Lung (tissue), 17 donors: ENCODE measurements at places on chromosomes 1 and 21. TPM values are rescaled to one million over a fixed set of nuclear protein-coding genes. Genes with fewer than 3 reads are reported as not detected.

GRCh38 chr1:233268389-233269022 is 27.0 kb downstream of the PCNX2 start:
- no peaks in the 10 kb centered on the region for H3K27me3 ChIP-seq
- H3K4me1 ChIP-seq, result no peaks in the 10 kb centered on the region
- no peak overlapping the region for H3K4me3 ChIP-seq
- DNase-seq, result no peak
- no peaks in the 10 kb centered on the region for H3K36me3 ChIP-seq

GRCh38 chr1:67752306-67752705 is 67.3 kb downstream of the GADD45A start:
- H3K36me3 ChIP-seq, result no peaks in the 10 kb centered on the region
- no peak overlapping the region for H3K4me3 ChIP-seq
- no peaks in the 10 kb centered on the region for H3K27me3 ChIP-seq
- no peak overlapping the region for H3K27ac ChIP-seq
- DNase-seq, result no peak

GRCh38 chr21:34907461-34908418 is 141.4 kb downstream of the RUNX1 start:
- H3K27ac ChIP-seq, result no peak overlapping the region
- H3K36me3 ChIP-seq, result no peaks in the 10 kb centered on the region
- H3K27me3 ChIP-seq, result no peaks in the 10 kb centered on the region
- H3K4me3 ChIP-seq, result no peak overlapping the region

DNA sequence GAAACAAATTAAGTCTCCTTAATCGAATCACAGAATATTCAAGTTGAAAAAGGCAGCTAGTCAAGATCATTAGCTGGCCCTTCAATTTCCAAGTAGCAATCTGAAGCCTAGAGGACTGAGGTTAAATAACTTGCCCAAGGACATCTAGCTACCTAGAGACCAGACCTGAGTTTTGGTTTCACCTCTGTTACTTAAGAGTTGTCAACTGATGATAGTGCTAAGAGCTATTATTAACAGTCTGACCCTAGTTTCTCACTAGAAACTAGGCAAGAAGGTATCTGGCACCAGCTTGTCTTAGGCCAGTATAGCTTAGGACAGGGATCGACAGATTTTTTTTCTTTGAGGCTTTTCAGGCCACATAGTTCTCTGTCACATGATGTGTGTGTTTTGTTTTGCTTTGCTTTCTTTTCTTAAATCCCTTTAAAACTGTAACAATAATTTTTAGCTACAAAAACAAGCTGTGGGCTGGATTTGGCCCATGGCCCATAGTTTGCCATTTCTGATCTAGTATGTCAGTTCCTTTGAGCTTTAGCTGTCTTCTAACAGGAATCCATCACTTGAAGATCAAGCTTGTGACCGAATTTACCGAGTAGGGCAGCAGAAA is 23.2 kb downstream of the TRIM45 start:
- no peak for DNase-seq
- H3K36me3 ChIP-seq, result peaks cover 6% of the 10 kb centered on the region
- no peaks in the 10 kb centered on the region for H3K27me3 ChIP-seq
- no peak overlapping the region for H3K4me3 ChIP-seq
- H3K4me1 ChIP-seq, result no peaks in the 10 kb centered on the region

- no peak overlapping the region for H3K27ac ChIP-seq
- H3K36me3 ChIP-seq, result no peaks in the 10 kb centered on the region
Observed at GRCh38 chr21:25485914-25486313, 121.4 kb downstream of the MRPL39 start.

GRCh38 chr1:205492201-205492667 is 12.2 kb upstream of the CDK18 start:
- H3K4me1 ChIP-seq, result peaks cover 9% of the 10 kb centered on the region
- no peak for DNase-seq
- no peak overlapping the region for H3K4me3 ChIP-seq
- no peak overlapping the region for H3K27ac ChIP-seq
- no peaks in the 10 kb centered on the region for H3K27me3 ChIP-seq

GRCh38 chr1:28365864-28366263 is 3.7 kb upstream of the PHACTR4 start:
- no peaks in the 10 kb centered on the region for H3K27me3 ChIP-seq
- no peaks in the 10 kb centered on the region for H3K36me3 ChIP-seq
- no peak overlapping the region for H3K4me3 ChIP-seq
- peaks cover 8% of the 10 kb centered on the region for H3K4me1 ChIP-seq
- DNase-seq, result no peak

DNA sequence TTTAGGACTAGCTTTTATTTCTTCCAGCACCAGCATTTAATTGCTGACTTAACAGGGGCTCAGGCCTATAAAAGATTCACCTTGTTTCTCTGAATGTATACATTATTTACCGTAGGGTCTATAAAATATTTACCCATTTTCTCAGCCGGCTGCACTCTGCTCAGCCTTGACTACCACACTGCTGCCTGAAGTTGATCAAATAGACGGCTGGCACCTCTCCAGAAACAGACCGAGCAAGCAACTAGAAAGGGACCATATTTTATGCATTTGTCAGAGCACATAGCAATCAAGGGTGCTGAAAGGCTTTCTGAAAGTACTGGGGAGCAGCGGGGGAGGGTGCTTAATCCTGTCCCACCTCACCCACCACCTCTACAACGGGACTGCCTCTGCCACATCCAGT is 64.7 kb upstream of the FGGY start:
- no peaks in the 10 kb centered on the region for H3K36me3 ChIP-seq
- DNase-seq, result peak; percentile 64
- no peaks in the 10 kb centered on the region for H3K4me1 ChIP-seq

DNA sequence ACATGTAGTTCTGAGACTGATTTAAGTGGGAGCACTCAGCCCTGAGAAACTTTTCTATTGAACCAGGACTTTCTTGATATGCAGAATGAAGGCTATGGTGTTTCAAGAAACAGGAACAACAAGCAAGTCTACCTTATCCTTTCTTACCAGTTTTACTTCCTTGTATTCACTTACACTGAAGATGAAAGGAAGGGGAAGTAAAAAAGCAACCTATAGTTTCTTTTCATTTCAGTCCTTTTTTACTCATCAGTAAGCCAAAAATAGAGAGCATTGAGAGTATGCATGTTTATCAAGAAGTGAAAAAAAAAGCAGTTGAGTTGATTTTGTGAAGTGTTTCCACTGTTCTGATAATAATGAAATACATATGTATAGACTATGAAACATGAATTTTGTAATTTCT is 1010.3 kb downstream of the AMY1C start:
- H3K27ac ChIP-seq, result no peak overlapping the region
- H3K36me3 ChIP-seq, result no peaks in the 10 kb centered on the region
- H3K4me1 ChIP-seq, result no peaks in the 10 kb centered on the region
- no peaks in the 10 kb centered on the region for H3K27me3 ChIP-seq
- DNase-seq, result no peak

DNA sequence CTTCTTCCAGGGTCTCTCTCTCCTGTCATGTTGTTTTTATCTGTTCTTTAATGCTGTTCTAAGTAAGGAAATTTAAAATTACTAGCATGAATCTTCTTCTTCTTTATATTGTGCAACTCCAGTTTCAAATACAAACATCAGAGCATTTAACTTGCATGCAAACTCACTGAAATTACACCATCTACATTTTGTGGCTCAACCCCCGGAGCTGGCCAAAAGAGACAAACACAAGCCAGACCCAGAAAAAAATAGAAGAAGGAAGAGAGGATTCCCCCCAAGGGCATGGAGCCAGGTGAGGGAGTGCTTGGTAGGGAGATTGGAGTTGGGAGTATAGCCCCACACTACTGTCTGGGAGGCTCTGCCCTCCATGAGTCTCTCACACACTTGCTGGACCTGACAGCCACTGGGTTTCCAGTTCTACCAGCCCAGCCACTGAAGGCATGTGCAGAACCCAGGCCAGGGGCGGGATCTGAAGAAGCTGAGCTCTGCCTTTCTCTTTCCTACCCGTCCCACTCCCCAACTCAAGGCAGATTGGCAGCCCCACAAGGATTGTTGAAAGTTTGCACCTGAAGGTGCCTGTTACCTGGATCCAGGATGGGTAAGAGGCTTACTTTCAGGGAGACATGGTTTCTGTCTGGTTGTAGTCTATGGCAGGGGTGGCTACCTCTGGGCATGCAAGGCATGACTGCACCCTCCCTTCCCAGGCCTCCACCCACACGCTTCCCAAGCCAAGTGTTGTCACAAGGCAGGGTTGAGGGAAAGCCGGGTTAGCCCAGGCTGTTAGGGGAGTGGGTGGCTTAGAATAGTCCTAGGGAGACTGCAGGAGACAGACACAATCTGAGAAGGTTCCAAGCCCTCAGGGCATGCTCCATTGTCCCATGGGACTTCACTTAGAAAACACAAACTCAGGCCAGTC is 297.2 kb downstream of the TGFB2 start:
- DNase-seq, result no peak
- no peaks in the 10 kb centered on the region for H3K27me3 ChIP-seq
- H3K4me1 ChIP-seq, result no peaks in the 10 kb centered on the region
- H3K27ac ChIP-seq, result no peak overlapping the region
- no peaks in the 10 kb centered on the region for H3K36me3 ChIP-seq

DNA sequence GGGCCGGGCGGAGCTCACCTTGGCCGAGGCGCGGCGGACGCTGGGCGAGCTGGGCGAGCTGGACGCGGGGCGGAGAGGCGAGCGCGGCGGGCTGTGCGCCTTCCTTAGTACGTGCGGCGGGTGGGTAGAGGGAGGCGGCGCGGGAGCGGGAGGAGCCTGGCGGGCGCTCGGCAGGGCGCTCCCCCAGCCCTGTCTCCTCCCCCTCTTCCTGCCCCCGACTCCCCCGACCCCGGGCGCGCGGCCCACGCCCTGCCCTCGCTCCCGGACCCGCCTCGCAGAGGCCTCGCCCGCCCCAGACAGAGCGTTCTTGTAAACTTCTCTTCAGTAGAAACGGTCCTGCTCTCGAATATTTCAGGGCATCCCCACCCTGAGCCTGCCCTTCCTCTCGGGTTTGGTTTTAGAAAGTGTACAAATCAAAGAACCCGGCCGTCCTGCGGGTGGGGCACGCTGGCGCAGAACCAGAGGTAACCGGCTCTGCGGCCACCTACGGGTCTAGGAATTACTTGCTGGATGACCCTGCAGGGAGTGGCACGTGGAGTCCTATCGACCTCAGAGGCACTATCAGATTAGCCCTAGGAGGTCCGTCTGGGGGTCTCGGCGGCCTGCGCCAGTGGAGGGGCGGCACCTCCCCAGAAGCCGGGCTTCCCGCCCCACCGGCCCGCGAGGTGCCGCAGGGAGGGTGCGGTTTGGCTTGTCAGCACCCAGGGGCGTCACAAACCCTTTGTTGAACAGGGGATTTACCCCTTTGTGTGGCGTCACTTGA is at the start of gene S100A10:
S100A10 (minus strand) TSS at position 126 of the 763 bp plus-strand sequence. CDS start 7,629 bp downstream, outside the sequence.
- H3K4me1 ChIP-seq, result peaks cover 13% of the 10 kb centered on the region
- DNase-seq, result peak; percentile 92
- H3K27me3 ChIP-seq, result no peaks in the 10 kb centered on the region
- no peaks in the 10 kb centered on the region for H3K36me3 ChIP-seq
- H3K27ac ChIP-seq, result peak within 1 kb of the TSS; percentile 96
- H3K4me3 ChIP-seq, result peak within 1 kb of the TSS; percentile 57

GRCh38 chr1:168980656-168981055 is 125.8 kb upstream of the ATP1B1 start:
- no peak overlapping the region for H3K4me3 ChIP-seq
- no peak overlapping the region for H3K27ac ChIP-seq
- H3K27me3 ChIP-seq, result no peaks in the 10 kb centered on the region

DNA sequence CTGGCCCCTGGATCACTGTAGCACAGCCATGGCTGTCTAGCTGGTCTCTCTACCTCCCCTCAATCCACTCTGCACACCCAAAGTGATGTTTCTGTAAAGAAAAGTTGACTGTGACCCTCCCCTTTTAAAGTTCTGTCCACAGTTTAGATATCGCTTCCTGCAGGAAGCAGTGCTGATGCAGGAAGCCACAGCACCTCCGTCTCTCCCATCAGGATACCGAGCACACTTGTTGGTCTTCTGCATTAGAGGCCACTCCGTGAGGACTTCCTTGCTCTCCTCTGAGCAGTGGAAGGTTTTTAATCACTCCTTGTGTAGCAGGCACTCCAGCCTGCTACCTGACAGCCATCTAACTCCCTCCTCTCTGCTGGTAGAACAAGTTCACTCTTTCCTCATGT is 69.5 kb downstream of the GADD45A start:
- H3K27me3 ChIP-seq, result no peaks in the 10 kb centered on the region
- H3K4me3 ChIP-seq, result no peak overlapping the region
- no peaks in the 10 kb centered on the region for H3K4me1 ChIP-seq

GRCh38 chr1:198295971-198296370 is 139.2 kb downstream of the NEK7 start:
- no peak for DNase-seq
- H3K4me3 ChIP-seq, result no peak overlapping the region
- H3K27me3 ChIP-seq, result no peaks in the 10 kb centered on the region

GRCh38 chr1:44650159-44650831 is 24.0 kb downstream of the TMEM53 start:
- no peak overlapping the region for H3K4me3 ChIP-seq
- peaks cover 21% of the 10 kb centered on the region for H3K36me3 ChIP-seq
- no peak overlapping the region for H3K27ac ChIP-seq
- DNase-seq, result no peak
- H3K4me1 ChIP-seq, result no peaks in the 10 kb centered on the region
- H3K27me3 ChIP-seq, result no peaks in the 10 kb centered on the region

DNA sequence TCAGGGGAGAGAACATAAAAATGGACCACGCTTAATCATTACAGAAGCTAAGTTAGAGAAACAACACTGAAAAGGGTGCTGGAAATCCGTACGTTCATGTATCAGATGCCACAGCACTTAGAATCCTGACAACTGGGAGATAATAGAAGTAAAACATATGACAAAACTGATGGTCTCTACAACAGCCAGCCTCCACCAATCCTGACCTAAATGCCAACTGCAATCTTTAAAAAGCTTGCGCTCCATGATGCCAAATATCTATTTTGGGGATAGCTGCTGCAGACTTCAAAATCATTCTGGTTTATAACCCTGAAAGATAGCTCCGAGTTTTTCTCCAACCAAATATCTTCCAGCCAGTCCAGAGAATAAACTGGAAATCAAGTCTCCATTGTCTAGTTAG is 178.3 kb downstream of the RERE start:
- H3K36me3 ChIP-seq, result no peaks in the 10 kb centered on the region
- peak overlapping the region; percentile 40 for H3K27ac ChIP-seq
- H3K4me1 ChIP-seq, result no peaks in the 10 kb centered on the region
- DNase-seq, result no peak
- H3K27me3 ChIP-seq, result no peaks in the 10 kb centered on the region

Gene TCHH
- polyA plus RNA-seq, result 0.15 TPM

Gene ENAH
- polyA plus RNA-seq, result 21.5 TPM

Gene APOBEC4
- polyA plus RNA-seq, result 1.4 TPM

Gene MRAP
- polyA plus RNA-seq, result 0.24 TPM

Gene TMCC2
- polyA plus RNA-seq, result 1.9 TPM

Gene IGSF9
- 2.2 TPM for polyA plus RNA-seq
